ENCODE measurements at places on chromosomes 12 and 14.

GRCh38 chr14:87869619-87870583 is 123.1 kb downstream of the GALC start:
- DNase-seq = no peak

DNA sequence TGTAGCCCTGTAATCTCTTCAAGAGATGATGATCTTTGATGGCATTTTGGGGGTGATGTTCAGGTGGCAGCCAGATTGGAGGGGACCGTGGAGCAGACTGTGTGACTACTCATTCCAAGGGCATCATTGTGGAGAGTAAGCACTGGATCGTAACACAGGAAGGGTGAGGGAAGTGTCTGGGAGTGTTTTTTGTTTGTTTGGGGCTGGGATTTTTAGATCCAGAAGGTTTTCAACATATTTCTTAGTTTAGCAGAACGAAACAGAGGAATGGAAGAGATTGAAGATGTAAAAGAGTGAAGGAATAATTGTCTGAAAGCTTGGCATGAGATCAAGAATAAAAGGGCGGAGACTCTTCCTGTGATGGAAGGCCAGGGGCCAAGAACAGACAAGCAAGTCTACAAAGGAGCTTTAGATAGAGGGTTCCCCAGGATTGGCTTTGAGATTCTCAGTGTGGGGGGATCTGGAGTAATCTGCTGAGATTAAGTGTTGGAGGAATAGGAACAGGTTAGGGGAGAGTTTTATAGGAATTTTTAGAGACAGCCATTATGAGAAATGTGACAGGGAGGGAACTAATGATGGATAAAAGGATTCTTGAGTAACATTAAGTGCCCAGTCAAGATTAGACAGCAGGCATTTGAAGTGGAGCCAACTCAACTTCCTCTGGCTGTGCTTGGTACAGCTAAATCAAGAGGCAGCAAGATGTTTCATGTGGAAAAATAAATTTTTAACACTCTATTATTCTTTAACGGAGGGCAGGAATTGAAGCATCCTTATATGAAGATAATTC is 79.7 kb upstream of the REP15 start:
- no peak for DNase-seq

DNA sequence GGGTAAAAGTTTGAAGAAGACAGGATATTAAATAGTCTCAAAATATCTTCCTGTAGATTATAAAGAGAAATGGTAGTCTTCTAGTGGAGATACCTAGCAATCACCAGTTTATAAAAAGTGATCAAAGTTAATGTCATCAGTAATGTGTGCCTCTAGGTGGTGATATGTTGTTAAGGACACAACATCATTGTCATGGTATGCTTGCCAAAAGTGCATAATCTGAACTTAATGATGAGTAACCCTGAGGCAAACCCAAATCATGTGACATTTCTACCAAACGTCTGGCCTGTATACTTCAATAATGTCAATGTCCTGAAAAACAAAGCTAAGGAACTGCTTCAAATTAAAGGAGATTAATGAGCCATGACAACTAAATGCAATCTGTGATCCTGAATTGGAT is 214.7 kb downstream of the PHLDA1 start:
- no peak for DNase-seq

DNA sequence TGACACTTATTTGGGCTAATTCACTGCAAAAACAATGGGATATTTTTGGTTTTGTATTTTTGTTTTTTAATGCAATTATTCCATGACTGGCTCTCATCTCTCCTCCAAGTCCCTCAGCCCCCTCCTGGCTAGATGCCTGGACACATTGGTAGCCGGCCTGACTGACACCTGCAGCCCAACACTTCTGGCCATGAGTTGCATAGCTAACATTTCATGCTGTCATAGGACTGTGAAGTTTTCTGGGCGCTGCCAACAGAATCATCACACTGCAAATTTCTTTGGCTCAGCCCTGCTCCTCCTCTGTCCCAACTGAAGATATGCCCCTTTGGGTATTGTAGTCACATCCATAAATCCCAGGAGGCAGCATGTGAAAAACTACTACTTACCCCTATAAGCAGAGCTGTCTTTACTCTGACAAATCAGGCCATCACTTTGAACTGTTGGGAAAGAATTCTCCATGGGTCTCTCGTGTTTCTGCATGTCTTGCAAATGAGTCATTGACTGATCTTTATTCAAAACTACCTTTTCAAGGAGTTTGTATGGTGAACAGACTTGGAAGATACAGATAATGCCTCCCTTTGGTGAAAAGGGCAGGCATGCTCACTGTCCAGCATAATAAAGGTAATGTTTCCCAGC is 126.7 kb upstream of the LGR5 start:
- no peak for DNase-seq

GRCh38 chr14:99145307-99145706 is 126.7 kb downstream of the BCL11B start:
- no peak for DNase-seq

DNA sequence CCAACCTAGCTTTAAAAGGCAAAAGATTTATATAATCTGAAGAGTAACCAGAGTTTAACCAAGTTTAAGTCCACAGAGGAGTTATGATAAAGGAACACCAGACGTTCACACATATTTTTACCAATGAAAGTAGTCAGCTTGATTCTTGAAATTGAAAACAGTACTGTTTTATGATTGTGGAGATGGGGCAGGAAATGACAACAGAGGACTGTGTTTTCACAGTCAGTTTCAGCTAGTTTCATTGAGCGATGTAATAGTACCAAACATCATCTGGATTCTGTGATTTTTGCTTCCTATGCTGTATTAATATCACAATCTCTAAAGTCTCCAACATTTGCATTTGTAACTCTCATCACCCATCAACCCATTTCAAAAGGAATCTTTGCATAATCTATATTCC is 34.2 kb upstream of the SLC6A15 start:
- no peak for DNase-seq

DNA sequence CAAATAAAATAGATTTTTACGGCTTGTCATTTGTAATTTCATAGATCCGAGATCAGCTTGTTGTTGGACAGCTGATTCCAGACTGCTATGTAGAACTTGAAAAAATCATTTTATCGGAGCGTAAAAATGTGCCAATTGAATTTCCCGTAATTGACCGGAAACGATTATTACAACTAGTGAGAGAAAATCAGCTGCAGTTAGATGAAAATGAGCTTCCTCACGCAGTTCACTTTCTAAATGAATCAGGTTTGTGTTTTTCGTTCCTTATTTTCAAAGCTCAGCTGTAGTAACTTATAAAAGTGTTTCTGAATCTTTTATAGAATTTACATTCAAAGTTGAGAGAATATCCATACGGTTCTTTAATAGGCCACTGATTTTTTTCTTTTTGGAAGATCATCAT is 89.1 kb downstream of the LRRK2 start:
- no peak for DNase-seq

DNA sequence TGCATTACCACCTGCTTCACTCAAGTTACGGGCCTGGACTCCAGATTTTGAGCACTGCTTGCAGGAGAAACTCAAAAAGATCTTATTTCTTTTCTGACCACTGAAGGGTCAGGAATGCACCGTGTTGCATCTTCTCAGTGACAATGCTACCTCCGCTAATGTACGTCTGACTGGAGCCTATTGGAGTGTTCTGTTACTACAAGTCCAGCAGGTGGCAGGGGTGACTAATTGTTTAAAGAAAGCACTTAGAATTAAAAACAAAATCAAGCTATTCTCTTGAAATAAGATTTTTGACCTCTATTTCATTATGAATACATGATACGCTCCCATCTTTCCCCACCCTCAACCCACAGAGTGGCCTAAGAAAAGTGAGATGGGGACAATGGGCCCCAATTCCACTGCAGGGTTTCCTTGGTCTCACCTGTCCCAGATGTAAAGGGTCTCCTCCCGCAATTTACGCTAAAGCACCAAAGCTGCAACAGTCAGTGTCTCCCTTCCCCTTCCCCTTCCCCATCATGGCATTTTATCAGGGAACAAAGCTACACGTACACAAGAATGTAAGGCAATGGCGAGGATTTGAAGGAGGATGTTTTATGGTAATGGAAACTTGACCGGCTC is 2.2 kb downstream of the TBPL2 start:
- no peak for DNase-seq

GRCh38 chr12:123269395-123269892 is 2.2 kb downstream of the CDK2AP1 start:
- DNase-seq = peak; percentile 28

Measured in T-helper 1 cell (primary cell).